ENCODE measurements at places on chromosomes 6 and 20.

GRCh38 chr20:10502098-10502526, 67.0 kb downstream of the SLX4IP start:
- DNase-seq: no peak

- no peak for DNase-seq
Measured at GRCh38 chr20:24468401-24469115, 871 bp upstream of the SYNDIG1 start.

DNA sequence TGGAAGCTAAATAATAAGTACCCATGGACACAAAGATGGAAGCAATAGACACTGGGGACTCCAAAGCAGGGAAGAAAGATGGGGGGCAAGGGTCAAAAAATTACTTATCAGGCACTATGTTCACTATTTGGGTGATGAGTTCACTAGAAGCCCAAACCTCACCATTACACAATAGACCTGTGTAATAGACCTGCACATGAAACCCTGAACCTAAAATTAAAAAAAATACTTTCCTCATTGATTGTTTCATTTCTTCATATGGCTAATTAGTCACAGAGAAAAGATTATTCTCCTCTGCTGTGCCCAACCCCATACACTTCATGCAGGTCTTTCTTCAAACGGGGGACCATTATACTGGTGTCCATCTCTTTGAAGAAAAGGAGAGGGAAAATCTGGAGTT, 213.0 kb upstream of the DTNBP1 start:
- no peak for DNase-seq

GRCh38 chr20:36849333-36850065, 26.4 kb upstream of the TLDC2 start:
- DNase-seq: no peak

- no peak for DNase-seq
Measured at GRCh38 chr6:40492187-40492586, 95.0 kb downstream of the LRFN2 start.

DNA sequence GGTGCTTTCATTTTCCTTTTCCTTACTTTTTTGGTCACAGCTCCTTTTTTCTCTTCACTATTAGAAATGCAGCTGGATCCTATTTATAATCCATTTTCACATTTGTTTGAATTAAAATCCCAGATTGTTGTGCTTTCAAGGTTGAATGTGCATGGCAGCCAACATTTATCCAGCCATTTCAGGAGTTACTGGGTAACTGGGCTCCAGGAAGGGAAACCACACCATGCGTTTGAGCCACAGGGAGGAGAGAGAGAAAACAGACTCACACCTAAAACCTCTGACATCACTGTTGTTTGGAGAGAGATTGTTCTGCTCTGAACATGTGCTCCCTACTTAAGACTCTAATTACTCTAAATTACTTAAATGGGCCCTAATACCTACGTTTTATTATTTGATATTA, 173.4 kb downstream of the BMP2 start:
- no peak for DNase-seq

- DNase-seq: no peak
Measured at GRCh38 chr6:36769676-36770499, 69.4 kb downstream of the CPNE5 start.
